ENCODE measurements at places on chromosomes 11 and 22.

DNA sequence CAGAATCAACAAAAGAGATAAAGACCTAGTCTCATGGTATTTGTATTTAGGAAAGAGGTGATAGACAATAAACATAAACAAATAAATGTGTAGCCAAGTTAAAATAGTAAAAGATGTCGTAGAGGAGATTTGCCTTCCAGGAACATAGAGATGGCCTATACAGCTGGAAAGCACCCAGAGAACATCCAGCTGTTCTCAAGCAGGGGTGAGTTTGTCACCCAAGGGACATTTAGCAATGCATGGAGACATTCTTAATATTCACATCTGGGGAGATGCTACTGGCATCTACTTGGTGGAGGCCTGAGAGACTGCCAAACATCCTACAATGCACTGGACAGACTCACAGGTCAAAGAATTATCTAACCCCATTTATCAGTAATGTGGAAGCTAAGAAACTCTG is 88.3 kb downstream of the C11orf87 start:
- no peak for DNase-seq

GRCh38 chr11:61846362-61847020 is 18.4 kb downstream of the FADS2 start:
- DNase-seq, result no peak

GRCh38 chr11:12746593-12747097 is 72.4 kb downstream of the TEAD1 start:
- peak; percentile 80 for DNase-seq

GRCh38 chr11:119433358-119433725 is 10.4 kb upstream of the THY1 start:
- DNase-seq, result peak; percentile 51

- DNase-seq, result no peak
Measured at GRCh38 chr22:47411006-47411405, 648.6 kb downstream of the TBC1D22A start.

DNA sequence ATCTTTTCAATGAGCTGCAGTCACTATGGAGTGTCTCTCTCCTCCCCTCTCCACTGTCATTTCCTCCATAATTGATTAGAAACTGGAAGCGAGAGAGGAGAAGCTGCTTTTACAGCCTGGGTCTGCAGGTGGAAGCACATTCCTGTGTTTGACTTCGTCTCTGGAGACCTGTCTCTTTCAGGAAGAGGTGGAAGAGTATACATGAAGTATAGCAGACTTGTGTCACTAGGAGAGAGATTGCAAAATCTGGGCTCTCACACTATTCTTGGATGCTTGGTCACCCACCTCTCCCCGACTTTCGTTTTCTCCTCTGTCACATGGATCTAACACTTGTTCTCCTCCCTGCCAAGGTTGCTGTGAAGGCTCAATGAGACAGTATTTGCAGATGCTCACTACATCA is 323.3 kb downstream of the NTM start:
- DNase-seq, result no peak

DNA sequence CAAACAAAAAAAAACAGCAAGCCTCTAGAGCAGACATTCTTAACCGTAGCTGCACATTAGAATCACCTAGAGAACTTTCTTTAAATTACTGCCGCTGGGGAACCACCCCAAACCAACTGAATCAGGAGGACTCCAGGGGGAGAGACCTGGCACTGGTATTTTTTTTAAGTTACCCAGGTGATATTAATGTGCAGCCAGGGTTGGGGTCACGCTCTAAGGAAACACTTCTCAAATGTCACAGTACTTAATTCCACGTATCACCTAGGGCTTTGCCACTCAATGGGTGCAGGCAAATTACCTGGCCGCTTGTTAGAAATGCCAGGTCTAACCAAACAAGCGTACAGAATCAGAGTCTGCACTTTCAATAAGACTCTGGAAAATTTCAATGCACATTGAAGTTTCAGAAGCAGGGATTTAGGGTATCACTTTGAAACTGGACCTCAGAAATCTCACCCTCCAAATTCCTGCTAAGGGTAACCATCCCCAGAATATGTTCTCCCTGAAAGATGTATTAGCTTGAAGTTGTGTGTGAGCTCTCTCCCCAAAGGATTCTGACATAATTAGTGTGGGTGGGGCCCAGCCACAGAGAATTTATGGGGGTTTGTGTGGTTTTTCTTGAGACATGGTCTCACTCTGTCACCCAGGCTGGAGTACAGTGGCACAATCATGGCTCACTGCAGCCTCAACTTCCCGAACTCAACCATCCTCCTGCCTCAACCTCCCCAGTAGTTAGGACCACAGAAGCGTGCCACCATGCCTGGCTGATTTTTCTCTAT is 12.7 kb upstream of the ISX start:
- DNase-seq, result no peak

DNA sequence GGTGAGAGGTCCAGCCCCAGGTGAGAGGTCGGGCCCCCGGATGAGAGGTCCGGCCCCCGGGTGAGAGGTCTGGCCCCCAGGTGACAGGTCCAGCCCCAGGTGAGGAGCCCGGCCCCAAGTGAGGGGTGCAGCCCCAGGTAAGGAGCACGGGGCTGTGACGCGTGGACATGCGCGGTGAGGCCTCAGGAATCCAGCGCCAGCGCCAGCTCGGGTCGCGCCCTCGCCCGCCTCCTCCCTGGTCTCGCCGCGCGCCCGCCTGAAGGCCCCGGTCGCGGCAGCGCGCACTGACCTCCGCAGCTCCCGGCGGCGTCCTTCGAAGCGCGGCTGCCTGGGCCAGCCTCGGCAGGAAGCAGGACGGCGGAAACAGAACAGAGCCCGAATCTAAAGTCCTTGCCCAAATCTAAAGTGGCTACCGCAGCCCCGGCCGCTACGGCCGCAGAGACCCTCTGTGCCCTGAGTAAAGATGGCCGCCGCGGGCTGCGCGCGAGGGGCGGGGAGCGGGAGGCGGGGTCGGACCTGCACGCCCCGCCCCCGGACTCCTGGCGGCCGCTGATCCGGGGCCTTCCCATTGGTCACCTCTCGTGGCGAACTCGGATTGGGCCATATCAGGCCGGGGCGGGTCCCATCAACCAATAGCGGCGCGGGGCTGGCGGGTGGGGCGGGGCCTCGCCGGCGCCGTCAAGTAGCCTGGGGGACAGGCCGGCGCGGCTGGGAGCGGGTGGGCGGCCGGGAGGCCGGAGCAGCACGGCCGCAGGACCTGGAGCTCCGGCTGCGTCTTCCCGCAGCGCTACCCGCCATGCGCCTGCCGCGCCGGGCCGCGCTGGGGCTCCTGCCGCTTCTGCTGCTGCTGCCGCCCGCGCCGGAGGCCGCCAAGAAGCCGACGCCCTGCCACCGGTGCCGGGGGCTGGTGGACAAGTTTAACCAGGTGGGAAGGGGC is at the start of the genes ALG12 and CRELD2:
Gene ALG12, minus strand, starts transcription at position 465 of the 937 bp plus-strand sequence. CDS start 4,673 bp downstream, outside the sequence.
Gene CRELD2, plus strand, starts transcription at position 661 of the 937 bp plus-strand sequence. Its CDS starts 136 bp downstream, at position 797.
- DNase-seq, result peak; percentile 95

DNA sequence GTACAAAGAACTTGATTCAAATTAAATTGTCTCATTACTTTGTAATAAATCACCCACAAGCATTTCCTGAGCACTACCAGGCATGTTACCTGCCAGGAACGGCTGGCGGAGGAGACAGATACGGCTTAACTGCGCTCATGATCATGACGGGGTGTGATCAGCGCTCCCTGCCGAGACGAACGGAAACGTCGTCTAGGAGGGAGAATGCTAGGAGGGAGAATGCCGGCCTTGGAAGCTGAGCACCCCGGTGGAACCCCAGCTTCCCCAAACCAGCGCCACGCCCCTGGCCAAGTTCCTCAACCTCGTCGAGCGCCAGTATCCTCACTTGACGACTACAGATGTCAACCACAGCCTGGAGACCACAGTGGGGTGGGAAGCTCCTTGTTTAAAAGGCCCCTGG is 272.8 kb downstream of the CTTN start:
- no peak for DNase-seq

DNA sequence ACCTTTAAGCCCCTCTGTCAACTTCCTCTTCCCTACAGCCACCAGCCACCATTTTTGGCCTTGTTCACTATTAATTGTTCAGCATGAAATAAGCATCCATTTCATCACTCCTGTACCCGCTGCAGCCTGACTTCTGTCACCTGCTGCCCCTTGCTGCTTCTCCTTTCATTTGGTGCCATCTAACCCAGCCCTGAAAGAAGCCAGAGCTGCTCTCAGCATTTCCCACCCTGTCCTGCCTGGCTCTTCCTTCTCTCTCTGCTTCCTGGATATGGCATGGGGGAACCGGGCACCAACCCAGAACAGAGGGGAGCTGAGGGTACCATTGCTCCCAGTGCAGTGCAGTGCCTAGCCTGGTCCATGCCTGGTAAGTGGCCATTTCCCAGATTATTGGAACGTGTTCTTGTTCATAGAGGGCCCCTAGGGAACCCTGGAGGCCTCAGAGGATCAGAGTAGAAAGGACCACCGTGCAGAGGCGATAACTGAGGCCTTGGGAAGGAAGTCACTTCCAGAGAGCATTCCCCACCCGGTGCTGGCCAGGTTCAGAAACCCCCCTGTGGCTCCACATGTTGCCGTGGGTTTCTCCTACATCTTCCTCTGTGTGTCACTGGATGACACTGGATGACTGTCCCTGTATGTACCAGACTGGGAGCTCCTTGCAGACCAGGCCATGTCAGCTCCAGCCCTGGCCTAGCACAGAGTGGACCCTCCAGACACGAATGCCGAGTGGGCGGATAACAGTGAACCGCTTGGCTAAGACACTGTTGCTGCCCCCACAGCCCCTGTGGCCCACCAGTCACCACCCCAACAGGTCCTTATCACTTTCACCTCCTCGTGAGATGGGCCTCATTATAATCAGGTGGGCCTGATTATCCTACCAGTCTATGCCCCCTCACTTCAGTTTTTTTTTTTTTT is 4.7 kb downstream of the YDJC start:
- DNase-seq, result no peak

- peak; percentile 21 for DNase-seq
Measured at GRCh38 chr11:133947321-133947756, 9.4 kb downstream of the IGSF9B start.

- no peak for DNase-seq
Measured at GRCh38 chr11:35826006-35826405, 117.9 kb upstream of the LDLRAD3 start.

DNA sequence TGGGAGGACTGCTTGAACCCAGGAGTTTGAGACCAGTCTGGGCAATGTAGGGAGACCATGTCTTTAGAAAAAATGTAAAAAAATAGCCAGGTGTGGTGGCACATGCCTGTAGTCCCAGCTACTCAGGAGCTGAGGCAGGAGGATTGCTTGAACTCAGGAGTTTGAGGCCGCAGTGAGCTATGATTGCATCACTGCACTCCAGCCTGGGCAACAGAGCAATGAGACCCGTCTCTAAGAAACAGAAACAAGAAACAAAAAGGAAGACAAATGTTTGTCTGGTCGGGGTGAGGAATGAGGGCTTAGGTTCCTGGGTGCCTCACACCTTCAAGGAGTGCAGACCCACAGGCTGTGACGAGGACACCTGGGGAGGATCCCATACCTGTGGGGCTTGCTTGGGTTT is 191.9 kb downstream of the CEP164 start:
- no peak for DNase-seq

- DNase-seq, result no peak
Measured at GRCh38 chr11:77119531-77119936, 8.5 kb upstream of the MYO7A start.

- no peak for DNase-seq
Measured at GRCh38 chr11:5036669-5037068, 9.7 kb upstream of the OR52J3 start.

GRCh38 chr11:68950270-68950669 is 30.5 kb downstream of the MRGPRD start:
- no peak for DNase-seq

GRCh38 chr11:94924171-94924572 is 49.2 kb downstream of the CWC15 start:
- DNase-seq, result no peak

- no peak for DNase-seq
Measured at GRCh38 chr22:46777609-46777970, 15.1 kb downstream of the TBC1D22A start.
